ENCODE measurements at places on chromosomes 3 and 15. TPM values are rescaled to one million over a fixed set of nuclear protein-coding genes. Genes with fewer than 3 reads are reported as not detected.

DNA sequence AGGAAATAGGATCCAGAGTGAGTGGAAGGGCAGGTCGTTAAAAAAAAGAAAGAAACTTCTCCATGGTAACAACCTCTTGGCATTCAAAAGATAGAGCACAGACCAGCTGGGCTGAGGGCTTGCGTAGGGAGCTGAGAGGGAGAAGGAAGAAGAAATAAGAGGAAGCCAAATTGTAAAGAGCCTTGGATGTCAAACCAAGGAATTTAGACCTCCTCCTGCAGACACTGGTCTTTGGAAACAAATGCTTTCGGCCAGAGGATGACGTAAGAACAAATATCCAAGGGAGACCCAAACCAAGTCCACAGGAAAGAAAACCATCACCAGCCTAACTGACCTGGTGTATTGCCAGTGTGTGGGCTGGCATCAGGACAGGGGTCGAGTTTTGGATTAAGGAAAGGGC is 155.2 kb downstream of the UACA start:
- H3K4me1 ChIP-seq = peaks cover 37% of the 10 kb centered on the region
- DNase-seq = peak; percentile 40
- H3K27ac ChIP-seq = no peak overlapping the region
- H3K36me3 ChIP-seq = no peaks in the 10 kb centered on the region

GRCh38 chr15:64157599-64158125 is 5.2 kb downstream of the PPIB start:
- H3K27ac ChIP-seq = no peak overlapping the region
- DNase-seq = no peak

- H3K27me3 ChIP-seq = no peaks in the 10 kb centered on the region
- H3K4me3 ChIP-seq = no peak overlapping the region
- no peak for DNase-seq
These were observed 60.7 kb downstream of the PCSK6 start for GRCh38 chr15:101428758-101429157.

- H3K27me3 ChIP-seq = no peaks in the 10 kb centered on the region
- no peaks in the 10 kb centered on the region for H3K36me3 ChIP-seq
- no peak overlapping the region for H3K4me3 ChIP-seq
- no peak overlapping the region for H3K27ac ChIP-seq
These were observed 347.6 kb upstream of the RARB start for GRCh38 chr3:25080461-25080860.

GRCh38 chr15:67967871-67968431 is 86.2 kb upstream of the PIAS1 start:
- H3K27ac ChIP-seq = no peak overlapping the region
- DNase-seq = peak; percentile 90
- peak overlapping the region; percentile 48 for H3K4me3 ChIP-seq
- H3K4me1 ChIP-seq = peaks cover 30% of the 10 kb centered on the region

Gene CLDN16
- total RNA-seq = not detected

Gene SLC38A3
- total RNA-seq = 0.77 TPM

DNA sequence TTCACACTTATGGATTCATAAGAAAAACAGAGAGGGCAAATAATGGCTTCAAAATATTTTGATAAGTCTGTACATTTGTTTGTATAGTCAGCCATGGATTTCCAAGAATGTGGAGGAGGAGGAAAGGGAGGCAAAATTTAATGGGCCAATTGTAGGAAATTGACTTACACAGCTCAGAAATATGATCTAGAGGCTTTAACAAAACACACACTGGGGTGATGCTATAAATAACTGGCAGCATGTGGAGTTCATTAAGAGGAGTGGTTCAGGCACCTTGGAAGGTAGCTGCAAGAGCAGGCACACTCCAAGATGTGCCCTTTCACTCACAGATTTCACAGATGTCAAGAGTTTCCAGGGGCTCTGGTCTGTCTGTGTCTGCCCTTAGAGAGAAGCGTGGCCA is 193.4 kb upstream of the RASGRP1 start:
- no peaks in the 10 kb centered on the region for H3K36me3 ChIP-seq
- no peaks in the 10 kb centered on the region for H3K4me1 ChIP-seq
- no peaks in the 10 kb centered on the region for H3K27me3 ChIP-seq
- DNase-seq = no peak
- H3K4me3 ChIP-seq = no peak overlapping the region

Gene ANKUB1
- total RNA-seq = not detected

GRCh38 chr3:99686955-99687612 is 48.7 kb downstream of the COL8A1 start:
- H3K27me3 ChIP-seq = no peaks in the 10 kb centered on the region
- H3K36me3 ChIP-seq = no peaks in the 10 kb centered on the region
- no peak overlapping the region for H3K4me3 ChIP-seq
- H3K4me1 ChIP-seq = peaks cover 6% of the 10 kb centered on the region
- peak; percentile 69 for DNase-seq

Gene CCR9
- total RNA-seq = not detected

DNA sequence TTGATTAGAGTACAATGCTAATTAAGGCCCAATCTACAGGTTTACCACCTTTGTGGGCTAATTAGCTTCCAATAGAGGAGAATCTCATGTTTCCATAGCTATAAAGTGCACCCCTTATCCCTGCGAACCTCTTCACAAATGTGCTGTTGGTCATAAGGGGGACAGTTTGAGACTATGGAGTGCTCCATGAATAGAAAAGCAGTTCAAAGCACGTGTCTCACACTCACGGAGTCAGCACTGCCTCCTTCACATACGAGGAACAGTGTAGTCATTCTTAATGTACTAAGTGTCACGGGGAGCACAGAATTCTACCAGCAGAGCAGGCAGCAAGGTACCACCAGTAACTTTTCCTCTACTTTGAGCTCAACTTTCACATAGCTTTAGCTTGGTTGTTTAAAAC is 62.1 kb downstream of the ETV5 start:
- H3K4me1 ChIP-seq = peaks cover 28% of the 10 kb centered on the region
- H3K4me3 ChIP-seq = no peak overlapping the region
- no peaks in the 10 kb centered on the region for H3K27me3 ChIP-seq
- DNase-seq = no peak
- H3K36me3 ChIP-seq = no peaks in the 10 kb centered on the region
